ENCODE measurements at places on chromosomes 3 and 15.

- no peak for DNase-seq
These were observed 43.5 kb downstream of the CA12 start for GRCh38 chr15:63338170-63338569.

GRCh38 chr3:117526470-117527079, 817.0 kb downstream of the TUSC7 start:
- peak; percentile 77 for DNase-seq

DNA sequence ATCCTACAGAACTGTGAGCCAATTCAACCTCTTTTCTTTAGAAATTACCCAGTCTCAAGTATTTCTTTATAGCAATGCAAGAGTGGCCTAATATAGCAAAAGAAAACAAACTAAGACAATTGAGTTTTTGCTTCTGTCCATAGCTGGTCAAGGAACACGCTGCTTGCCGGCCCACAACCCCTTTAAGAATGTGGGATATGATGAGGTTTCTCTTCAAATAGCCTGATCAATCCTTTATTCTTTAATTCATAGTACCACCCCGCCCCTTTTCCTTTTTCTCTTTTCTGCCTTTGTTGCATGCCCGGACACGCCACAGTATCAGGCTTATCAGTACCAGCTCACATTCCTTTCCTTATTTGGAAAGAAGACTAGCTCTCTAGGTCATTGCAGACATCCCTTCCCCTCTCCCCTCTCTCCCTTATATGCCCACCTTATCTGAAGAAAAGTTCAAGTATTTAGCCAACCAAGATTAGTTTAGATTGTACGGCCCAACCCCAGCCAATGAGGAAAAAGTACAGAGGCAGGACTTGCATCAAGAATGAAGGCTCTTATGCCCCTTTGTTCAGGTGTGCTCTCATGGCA, 404.5 kb downstream of the OCA2 start:
- no peak for DNase-seq

DNA sequence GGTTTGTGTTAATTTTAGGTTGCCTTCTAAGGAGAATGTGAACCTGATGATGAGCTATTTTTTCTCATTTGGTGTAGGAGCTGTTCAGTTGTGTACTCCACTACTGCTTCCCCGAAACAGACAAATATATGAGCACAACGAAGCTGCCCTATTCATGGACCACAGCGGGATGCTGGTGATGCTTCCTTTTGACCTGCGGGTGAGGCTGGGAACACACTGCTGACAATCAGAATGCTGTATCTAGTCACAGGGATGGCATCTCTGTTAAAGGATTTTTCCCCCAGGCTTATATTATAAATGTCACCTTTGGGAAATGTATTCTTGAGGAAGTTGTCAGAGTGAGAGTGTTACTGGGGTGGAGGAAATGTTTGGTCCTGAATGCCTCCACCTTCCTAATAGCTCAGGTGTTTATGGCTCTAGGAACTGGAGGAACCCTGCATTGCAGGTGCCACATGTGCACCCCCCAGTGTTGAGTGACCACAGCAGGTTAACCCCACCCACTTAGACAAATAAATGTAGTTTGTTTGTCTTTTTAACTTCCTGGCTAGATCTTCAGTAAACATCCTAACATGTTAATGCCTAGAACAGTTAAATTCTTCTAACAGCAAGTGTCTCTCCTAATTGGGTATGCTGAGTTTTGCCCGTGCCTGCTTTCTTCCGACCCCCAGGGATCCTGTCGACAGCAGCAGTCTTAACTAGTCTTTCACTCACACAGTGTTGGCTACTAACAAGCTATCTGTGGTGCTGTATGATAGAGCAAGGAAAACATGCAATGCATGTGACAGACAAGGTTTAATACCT, 35.7 kb downstream of the SRP14 start:
- DNase-seq, result no peak

GRCh38 chr3:64859625-64860535, 172.1 kb upstream of the ADAMTS9 start:
- DNase-seq, result no peak

GRCh38 chr3:72232331-72232730, 447.4 kb upstream of the PROK2 start:
- no peak for DNase-seq

DNA sequence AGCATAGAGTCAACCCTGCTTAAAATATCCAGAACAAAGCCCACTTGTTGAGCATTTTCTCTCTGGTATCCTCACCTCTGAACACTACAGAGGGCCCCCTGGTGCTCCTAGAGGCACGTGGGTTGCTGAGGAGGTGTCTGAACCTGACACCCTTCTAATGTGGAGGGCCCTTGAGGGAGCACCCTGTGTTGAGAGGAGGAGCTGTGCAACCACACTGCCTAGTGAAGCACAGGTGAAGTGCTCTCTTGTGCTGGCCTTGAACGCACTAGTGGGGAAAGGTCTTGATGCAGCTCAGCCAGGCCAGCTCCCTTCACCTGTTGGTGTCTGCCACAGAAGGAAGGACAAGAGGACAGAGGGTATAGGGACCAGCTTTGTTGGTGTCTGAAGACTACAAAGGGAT, 51.9 kb downstream of the CCK start:
- DNase-seq, result no peak

DNA sequence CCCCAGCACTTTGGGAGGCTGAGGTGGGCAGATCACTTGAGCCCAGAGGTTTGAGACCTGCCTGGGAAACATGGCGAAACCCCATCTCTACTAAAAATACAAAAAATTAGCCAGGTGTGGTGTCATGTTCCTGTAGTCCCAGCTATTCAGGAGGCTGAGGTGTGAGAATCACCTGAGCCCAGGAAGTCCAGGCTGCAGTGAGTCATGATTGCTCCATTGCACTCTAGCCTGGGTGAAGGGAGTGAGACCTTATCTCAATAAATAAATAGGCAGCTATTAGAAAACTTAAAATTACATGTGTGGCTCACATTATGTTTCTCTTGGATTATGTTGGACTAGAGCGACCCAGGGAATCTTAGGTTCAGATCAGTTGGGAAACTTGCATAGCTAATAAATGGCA, 69.7 kb downstream of the RPLP1 start:
- DNase-seq, result no peak

- DNase-seq, result no peak
These were observed 156.7 kb downstream of the SERPINI1 start for GRCh38 chr3:167892205-167892604.

GRCh38 chr3:32336113-32336498, 55.5 kb upstream of the CMTM7 start:
- no peak for DNase-seq

DNA sequence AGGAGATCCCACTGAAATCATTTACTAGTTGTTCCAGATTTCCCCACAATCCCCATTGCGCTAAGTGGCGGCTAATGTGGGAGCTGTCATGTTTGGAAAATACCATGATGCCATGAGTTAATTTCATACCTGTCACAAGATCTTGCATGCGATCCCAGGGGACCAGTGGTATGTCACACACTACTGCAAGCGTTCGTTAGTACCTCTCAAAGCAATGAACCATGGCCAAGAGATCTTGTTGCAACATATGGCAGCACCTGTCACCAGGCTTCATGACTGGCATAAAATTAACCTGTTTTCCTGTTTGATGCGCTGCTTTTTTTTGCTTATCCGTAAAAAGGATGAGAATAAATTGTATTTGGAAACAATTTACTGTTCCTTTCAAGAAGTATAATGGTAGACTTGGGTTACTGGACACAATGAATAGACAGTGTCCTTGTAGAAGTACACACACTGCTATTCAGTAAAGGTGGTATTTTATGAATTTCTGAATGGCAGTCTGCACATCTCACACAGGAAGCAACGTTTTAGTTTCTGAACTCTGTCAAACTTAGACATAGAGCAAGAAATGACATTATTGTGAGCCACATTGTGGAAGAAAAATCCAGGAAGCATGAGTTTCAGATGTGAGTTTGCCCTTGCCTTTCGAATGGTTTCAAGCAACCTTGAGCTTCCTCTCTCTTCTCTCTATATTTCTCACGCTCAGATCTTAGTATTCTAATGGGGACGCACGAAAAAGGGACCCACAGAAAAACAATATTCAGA, 81.9 kb downstream of the CHL1 start:
- DNase-seq, result no peak

- DNase-seq, result no peak
These were observed 300.6 kb upstream of the LMCD1 start for GRCh38 chr3:8200996-8201395.

DNA sequence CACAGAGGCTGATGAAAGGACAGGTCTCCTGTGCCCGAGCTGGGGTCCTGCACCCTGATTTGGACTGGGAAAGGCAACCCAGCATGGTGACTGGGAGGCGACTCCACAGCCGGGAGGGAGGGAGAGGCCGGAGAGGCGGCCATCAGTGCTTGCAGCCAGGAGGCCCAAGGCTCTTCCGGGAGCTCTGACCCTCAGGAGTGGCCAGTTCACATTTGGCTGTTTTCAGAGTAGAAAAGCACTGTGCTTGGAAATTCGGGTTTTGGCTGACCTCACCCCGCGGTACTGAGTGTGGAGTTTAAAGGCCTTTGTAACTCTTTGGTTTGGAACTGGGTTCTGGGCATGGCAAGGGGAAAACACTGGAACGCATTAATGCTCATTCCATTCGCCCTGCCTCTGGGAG, 31.9 kb downstream of the SMAD6 start:
- peak; percentile 36 for DNase-seq

- DNase-seq, result no peak
These were observed 66.4 kb downstream of the BCHE start for GRCh38 chr3:165770781-165771180.

GRCh38 chr3:31831591-31831990, 149.5 kb downstream of the OSBPL10 start:
- no peak for DNase-seq

GRCh38 chr3:51984269-51984647, 923 bp downstream of the ACY1 start:
- DNase-seq, result no peak

GRCh38 chr3:127441764-127442163, 148.8 kb downstream of the TPRA1 start:
- DNase-seq, result no peak

GRCh38 chr3:45566951-45567411, 27.6 kb upstream of the LIMD1 start:
- DNase-seq, result peak; percentile 72

DNA sequence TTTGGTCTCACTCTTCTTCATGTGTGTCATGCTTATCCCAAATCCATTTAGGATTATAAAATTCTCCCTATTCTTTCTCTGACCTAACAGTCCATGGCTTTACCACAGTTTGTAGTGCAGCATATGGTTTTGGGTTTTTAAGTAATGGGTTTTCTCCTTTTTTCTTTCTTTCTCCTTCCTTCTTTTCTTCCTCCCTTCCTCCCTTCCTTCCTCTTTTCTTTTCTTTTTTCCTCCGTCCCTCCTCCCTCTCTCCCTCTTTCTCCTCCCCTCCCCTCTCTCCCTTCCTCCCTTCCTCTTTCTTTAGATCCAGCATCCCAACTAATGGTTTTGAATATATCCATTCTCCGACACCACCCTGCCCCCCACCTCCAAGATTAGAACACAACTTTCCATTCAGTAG, 118.9 kb downstream of the RBPMS2 start:
- DNase-seq, result no peak

DNA sequence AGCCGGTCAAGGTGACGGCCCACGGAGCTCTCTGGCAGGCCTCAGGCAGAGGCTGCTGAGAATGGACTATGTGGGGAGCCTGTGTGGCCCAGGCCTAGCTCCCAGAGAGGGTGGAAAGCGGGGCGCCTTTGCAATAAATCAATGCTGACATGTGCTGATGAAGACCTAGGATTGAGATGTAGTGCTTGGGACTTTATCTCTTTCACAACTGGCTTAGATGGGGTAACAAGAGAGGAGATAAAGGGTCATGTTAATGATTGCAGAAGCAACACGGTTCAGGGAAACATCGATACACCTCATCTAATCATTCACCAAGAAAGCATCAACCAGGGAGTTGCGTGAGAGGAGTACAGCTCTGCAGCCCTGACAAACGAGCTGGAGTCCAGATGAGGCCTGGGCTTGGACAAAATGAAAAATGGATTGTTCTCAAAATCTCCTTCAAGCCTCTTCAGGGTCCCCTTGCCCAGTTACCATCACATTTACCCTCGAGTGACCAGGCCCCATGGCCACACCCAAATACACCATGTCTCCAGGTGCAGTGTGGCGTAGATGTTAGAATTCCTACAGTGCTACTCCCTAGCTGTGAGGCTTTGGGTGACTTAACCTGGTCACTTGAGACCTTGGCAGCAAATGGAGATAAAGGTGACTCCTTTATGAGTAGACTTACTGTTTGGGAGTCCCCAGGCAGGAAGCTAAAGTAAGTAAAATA, 146.4 kb upstream of the LIPC start:
- no peak for DNase-seq

DNA sequence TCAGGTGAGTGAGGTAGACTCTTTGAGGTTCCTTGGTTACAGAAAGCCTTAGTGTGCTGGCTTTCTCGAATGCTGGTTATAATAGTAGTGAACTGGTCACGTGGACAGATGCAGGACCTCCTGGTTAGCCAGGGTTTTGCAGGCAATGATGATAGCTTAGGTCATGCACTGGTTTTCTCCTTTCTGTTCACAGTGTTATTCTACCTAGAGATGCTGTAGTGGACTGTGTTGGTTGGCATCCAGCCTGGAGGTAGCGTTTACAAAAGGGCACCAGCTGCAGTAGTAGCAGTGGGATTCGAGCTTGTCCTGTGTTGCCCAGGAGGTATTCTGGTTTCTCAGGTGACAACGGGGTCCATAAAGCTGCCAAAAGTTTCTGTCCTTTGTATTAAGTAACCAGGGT, 27.0 kb downstream of the PCCB start:
- no peak for DNase-seq

GRCh38 chr3:52498137-52499054, 3.3 kb downstream of the STAB1 start:
- peak; percentile 75 for DNase-seq

- DNase-seq, result peak; percentile 66
These were observed 40.5 kb downstream of the FILIP1L start for GRCh38 chr3:100073714-100074307.

GRCh38 chr3:32709346-32709745, 24.4 kb downstream of the CNOT10 start:
- no peak for DNase-seq

DNA sequence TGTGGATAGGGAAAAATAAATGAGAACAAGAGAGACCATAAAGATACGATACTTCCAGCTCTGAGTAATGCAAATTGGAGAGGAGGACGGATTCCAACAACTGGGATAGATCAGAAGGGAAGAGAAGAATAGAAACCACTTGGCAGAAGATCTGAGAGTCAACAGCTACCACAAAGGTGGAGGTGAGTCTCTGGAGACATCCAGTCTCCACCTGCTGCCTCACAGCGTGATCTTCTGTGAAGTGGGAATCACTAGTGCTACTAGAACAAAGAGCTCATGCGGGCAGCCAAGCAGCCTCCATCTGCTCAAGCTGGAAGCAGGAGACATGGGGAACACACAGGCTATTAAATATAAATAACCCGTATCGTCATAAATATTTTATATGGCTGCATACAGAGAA, 558.5 kb upstream of the CFAP20DC start:
- no peak for DNase-seq

DNA sequence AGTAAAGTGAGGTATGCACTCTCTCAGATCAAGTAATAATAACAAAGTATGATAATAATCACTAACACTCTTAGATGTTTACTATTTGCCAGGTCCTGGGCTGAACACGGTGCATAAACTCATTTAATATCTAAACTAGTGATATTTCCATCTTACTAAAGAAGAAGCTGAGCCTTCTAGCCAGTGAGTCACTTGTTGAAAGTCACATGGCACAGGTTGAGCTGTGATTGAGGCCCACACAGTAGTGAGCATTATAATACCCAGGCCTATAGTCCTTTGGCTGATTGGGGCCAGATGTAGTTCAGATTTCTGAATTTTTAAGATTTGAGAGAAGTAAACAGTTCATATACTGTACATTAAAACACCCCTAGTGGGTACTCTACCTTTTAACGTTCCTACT, 93.2 kb upstream of the CCDC80 start:
- DNase-seq, result no peak

- DNase-seq, result no peak
These were observed 190.1 kb downstream of the PDE8A start for GRCh38 chr15:85171736-85172135.
